Ureter (tissue), 1 donor: ENCODE measurements at places on chromosomes 12 and 14. TPM values are rescaled to one million over a fixed set of nuclear protein-coding genes. Genes with fewer than 3 reads are reported as not detected.

CLEC2A gene
- total RNA-seq = not detected

C12orf54 gene
- total RNA-seq = 1.5 TPM

RAB15 gene
- 71.4 TPM for total RNA-seq

ADAM21 gene
- not detected for total RNA-seq

LGR5 gene
- total RNA-seq = 1.6 TPM

RNASE3 gene
- total RNA-seq = not detected

TMED8 gene
- total RNA-seq = 13.3 TPM

RACGAP1 gene
- 5.3 TPM for total RNA-seq

SLC6A13 gene
- not detected for total RNA-seq

- DNase-seq = no peak
Measured at GRCh38 chr12:91040096-91040755, 17.6 kb downstream of the KERA start.

DNA sequence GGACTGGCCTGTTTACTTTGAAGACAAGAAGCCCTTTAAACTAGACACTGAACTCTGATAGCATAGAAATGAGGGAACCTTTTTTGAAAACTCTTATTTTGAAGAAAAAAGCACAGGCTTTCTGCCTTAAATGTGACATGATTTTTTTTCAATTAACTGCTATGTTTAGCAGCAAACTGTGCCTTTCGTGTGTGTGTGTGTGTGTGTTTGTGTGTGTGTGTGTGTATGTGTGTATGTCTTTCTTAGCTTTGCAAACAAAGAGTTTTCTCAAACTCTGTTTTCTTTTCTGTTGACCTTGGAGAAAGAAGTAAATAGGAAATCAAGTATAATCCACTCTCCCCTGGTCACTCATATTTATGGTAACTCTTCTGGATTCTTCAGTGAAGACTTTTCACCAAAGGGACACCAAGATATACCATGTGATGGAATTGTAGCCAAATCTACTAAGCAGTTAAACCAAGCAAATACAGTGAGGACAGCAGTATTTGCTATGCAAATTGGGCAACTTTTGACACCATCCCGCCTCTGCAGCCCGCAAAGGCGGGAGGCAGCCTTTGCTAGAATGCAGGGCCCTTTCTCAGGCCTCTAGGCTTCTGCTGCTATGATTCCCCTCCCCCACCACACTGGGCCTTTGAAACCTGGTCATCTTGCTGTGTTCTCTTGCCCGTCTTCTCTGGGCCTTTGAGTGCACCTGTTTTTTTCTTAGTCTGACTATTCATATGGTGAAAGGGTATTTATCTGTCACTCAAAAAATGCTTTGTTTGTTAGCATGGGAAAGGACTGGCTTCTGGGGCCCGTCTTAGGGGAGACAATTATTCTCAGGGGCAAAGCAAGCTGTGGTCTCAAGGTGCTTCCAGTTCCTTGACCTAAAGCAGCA is 107.9 kb downstream of the MYRFL start:
- no peak for DNase-seq

GRCh38 chr12:121781998-121782979 is 11.2 kb downstream of the RHOF start:
- DNase-seq = no peak

DNA sequence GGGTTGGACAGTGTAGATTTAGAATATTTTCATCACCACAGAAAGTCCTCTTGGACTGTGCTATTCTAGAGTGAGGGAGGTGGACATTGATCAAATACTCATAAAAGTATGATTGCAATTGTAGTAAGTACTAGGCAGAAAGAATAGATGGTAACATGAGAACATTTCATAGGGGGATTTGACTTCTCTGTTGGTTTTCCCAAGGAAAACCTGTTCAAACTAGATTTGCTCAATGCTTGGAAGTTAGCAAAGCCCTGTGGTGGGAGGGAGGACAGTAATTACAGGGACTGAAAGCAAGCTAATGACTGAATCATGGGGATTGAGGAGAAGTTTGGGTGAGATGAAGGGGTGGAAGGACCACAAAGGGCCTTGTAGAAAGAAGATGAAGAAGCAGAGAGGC is 24.4 kb upstream of the EID3 start:
- DNase-seq = no peak

GRCh38 chr14:37985826-37986470 is 221.8 kb upstream of the SSTR1 start:
- no peak for DNase-seq

DNA sequence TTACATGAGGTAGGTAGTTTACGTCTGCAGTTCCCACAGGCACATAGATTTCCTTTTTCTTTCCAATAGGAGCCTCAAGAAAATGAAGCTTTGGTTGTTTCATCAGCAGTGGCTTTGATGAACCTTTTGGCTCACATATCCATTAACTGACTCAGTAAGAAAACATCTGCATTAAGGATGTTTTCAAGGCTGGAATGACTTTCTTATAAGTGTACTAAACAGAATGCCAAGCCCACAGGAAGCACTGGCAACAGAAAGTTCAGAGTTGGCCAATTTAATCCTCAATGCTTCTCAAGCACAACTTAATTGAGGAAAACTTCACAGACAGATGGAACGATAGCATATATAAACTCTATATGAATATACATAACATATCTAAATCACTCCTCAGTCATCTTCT is 63.5 kb downstream of the ST8SIA1 start:
- no peak for DNase-seq

DNA sequence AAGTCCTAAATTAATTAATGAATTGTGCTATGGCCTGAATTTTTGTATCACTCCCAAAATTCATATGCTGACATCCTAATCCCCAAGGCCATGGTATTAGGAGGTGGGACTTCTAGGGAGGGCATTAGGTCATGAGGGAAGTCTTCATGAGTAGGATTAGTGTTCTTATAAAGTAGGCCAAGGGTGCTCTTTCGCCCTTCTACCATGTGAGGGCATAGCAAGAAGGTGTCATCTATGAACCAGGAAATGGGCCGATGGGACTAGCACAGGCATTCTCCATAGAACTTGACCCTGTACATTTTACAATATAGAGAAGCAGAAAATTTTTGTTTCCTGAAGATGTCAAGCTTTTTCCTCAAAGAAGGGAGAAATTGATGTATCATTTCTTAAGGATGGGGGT is 12.5 kb downstream of the SYT10 start:
- no peak for DNase-seq

- no peak for DNase-seq
Measured at GRCh38 chr12:106585521-106586277, 2.9 kb downstream of the RFX4 start.

DNA sequence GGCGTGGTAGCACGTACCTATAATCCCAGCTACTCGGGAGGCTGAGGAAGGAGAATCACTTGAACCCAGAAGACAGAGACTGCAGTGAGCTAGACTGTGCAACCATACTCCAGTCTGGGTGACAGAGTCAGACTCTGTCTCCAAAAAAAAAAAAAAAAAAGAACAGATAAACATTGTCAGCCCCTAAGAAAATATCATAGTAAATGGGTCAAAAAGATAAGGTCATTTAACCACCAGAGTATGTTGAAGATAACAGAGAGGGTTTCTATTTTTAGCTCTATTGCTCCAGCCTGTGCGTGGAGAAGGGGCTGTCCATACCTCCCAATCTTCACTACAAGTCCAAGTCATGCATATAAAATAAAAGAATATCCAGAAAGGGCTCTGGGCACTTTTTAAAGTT is 15.4 kb downstream of the LGMN start:
- DNase-seq = no peak

- DNase-seq = peak; percentile 57
Measured at GRCh38 chr12:100554608-100555077, 18.8 kb upstream of the GAS2L3 start.

- no peak for DNase-seq
Measured at GRCh38 chr14:68679746-68680467, 113.0 kb downstream of the ZFP36L1 start.

- DNase-seq = no peak
Measured at GRCh38 chr12:127820846-127821245, 446.1 kb upstream of the TMEM132C start.

- peak; percentile 57 for DNase-seq
Measured at GRCh38 chr12:51028126-51028812, 2.1 kb upstream of the SLC11A2 start.

GRCh38 chr12:29389295-29389919 is 8.4 kb upstream of the ERGIC2 start:
- no peak for DNase-seq

- DNase-seq = no peak
Measured at GRCh38 chr12:27531896-27532295, 7.9 kb downstream of the PPFIBP1 start.

- DNase-seq = no peak
Measured at GRCh38 chr12:89154743-89155499, 197.4 kb downstream of the DUSP6 start.

GRCh38 chr12:117685110-117685926 is 283.5 kb downstream of the KSR2 start:
- DNase-seq = peak; percentile 80

- DNase-seq = no peak
Measured at GRCh38 chr14:55707365-55707804, 127.4 kb downstream of the KTN1 start.

DNA sequence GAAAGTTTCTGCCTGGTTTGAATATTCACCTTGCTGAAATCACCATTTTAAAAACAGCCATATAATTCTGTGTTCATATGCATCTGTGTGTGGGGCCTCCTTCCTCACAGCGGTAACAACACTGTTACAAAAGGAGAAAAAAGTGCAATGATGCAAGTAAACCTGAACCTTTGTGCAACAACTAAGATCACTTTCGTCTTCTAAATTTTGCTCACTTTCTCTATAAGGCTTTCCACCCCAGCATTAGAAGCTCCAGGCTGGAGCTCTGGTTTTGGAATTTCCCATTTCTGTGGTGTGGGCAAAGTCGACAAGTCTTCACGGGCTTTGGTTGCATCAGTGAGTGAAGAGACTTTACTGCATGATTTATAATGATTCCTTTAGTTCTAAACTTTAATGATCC is 18.4 kb downstream of the FGD6 start:
- DNase-seq = no peak

- no peak for DNase-seq
Measured at GRCh38 chr14:75991753-75992152, 6.2 kb downstream of the IFT43 start.

DNA sequence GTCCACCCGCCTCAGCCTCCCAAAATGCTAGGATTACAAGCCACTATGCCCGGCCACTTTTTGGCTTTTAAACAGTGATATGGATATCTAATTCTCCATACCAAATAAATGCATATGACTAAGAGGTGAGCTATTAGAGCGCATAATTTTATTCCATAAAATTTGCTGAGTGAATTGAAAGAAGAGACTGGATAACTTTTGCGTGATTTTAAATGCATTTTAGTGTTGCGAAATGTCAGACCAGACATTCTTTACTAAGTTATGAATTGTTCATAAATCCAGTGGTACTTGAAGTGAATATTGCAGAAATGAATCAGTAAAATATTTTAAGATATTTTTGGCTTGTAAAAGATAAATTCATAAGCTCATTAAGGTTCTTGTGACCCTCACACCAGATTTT is 50.9 kb upstream of the DIP2B start:
- DNase-seq = no peak

DNA sequence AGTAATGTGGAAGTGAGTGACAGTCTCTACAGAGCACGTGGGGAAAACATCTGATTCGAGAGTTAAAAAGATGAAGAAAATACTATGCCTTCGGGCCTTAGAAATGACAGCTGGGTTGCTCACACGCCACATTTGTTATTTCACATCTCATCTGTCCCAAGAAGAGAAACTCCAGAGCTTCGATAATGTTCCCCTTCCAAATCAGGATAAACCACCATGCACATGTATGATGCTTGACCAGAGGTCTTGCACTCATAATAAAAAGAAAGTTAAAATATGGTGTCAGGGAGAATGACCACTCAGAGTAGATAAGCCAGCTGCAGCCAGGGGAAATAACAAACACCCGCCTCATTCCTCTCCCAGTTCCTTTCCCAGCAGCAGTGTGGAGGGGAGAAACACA is 34.6 kb downstream of the NIN start:
- no peak for DNase-seq

- no peak for DNase-seq
Measured at GRCh38 chr12:8876887-8877286, 37.4 kb upstream of the PHC1 start.

- no peak for DNase-seq
Measured at GRCh38 chr14:61280092-61280525, 1.0 kb downstream of the TMEM30B start.

DNA sequence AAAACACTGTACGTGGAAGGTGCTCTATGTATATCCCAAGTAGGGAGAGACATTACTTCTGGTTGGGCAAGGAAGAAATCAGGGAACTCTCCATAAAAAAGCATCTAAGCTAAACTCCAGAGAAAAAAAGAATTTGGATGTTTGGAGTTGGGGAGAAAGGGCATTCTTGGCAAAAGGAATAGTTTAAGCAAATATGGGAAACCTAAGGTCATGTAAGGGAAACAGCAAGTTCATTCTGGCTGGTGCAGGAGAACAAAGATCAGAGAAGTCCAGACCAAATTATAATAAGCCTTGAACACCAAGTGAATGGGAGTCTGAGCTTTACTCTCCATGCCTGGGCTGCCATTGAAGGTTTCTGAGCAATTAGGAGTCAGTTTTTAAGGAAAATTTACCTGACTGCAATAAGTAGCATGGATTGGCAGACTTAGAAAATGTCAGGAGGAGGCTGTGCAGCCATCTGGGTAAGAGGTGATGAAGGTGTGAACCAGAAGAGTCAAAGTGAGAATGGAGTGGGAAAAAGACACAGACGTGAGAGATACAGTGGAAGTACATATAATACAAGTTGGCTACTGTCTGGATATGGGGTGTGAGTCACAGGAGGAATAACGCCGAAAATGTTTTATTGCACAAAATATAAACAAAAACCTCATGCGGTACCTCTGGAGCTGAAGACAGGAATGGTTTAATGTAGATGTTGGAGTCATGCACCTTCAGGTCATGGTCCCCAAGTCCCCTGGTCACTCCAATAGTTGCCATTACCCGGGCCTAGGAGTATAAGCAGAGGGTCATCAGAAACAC is 222.6 kb downstream of the MON2 start:
- DNase-seq = no peak

DNA sequence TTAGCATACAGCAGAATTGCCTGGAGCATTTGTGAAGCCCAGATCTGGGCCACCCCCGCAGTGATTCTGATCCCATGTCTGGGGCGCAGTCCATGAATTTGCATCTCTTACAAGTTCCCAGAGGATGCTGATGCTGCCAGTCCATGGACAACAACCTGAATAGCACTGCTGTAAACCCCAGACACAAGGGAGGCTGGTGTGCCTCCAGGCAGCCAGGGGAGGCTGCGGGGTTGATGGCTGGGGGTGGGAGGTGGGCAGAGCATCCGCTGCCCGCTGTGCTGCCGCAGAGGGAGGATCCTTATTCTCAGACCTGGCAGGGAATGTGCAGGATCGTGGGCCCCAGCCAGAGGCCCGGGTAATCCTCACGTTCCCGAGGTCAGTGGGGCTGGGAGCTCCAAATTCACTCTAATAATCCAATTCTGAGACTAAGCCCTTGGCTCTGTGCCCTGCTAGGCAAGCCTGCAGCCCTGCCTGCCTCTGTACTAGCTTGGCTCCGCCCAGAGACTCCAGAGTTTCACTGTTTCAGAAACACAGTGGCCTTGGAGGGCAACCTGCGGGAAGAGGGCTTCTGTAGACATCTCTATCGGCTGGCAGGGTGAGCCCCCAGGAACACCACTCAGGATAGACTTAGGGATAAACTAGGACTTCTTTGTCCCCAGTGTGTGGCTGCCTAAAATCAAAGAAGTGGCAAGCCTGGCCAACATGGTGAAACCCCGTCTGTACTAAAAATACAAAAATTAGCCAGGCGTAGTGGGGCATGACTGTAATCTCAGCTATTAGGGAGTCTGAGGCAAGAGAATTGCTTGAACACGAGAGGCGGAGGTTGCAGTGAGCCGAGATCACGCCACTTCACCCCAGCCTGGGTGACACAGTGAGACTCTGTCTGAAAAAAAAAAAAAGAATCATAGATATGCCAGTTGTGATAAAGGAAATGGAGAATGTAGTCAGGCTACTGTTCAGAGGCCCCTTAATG is 17.8 kb upstream of the MLEC start:
- DNase-seq = peak; percentile 64
